Osteoblast (primary cell): ENCODE measurements at places on chromosomes 7 and 10. TPM values are rescaled to one million over a fixed set of nuclear protein-coding genes. Genes with fewer than 3 reads are reported as not detected.
A peak's percentile ranks its signal among the peaks of the same experiment; 100 is the strongest.

The KLLN gene
- total RNA-seq, result 0.59 and 0.72 TPM in 2 replicates

The PRKG1 gene
- total RNA-seq, result 19.5 and 32.1 TPM in 2 replicates

The PRRT4 gene
- total RNA-seq, result not detected in 2 replicates

The EBLN1 gene
- not detected in 2 replicates for total RNA-seq

The KCNMA1 gene
- 72.2 and 77.8 TPM in 2 replicates for total RNA-seq

The RARRES2 gene
- total RNA-seq, result 18.3 and 26.1 TPM in 2 replicates

The EPHA1 gene
- total RNA-seq, result not detected in 2 replicates

DNA sequence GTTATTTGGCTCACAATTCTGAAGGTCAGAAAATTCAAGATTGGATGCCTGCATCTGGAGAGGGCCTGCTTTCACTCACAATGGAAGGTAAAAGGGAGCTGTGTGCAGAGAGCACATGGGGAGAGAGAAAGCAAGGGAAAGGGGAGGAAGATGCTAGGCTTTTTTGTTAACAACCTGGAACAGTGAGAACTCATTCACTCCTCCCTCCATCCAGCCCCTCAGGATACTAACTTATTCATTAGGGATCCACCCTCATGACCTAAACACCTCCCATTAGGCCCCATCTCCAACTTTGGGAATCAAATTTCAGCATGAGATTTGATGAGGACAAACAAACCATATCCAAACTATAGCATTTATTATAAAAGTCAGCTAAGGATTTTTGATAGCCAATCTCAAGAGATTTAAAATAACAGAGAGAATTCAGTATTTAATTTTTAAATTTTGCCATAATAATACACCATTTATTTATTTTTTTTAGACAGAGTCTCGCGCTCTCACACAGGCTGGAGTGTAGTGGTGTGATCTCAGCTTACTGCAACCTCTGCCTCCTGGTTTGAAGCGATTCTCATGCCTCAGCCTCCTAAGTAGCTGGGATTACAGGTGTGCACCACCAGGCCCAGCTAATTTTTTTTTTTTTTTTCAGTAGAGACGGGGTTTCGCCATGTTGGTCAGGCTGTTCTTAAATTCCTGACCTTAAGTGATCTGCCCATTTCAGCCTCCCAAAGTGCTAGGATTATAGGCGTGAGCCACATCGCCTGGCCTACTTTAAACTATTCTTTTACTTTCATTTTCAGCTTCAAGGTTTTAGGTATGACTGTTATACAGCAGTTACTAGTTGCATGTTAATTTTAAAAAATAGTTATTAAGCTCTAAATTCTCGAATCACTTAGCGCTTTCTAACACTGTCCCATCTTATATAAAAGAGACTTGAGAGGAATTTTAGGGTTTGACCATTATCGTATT, 20.3 kb upstream of the ETV1 start:
- no peaks in the 10 kb centered on the region for H3K27me3 ChIP-seq
- DNase-seq, result no peak
- H3K4me3 ChIP-seq, result no peak overlapping the region
- no peaks in the 10 kb centered on the region for H3K36me3 ChIP-seq

- peak; percentile 38 for DNase-seq
- no peak overlapping the region for H3K4me3 ChIP-seq
- H3K4me1 ChIP-seq, result peaks cover 38% of the 10 kb centered on the region
- peak overlapping the region; percentile 93 for H3K27ac ChIP-seq
These were observed 59.6 kb upstream of the EBF3 start for GRCh38 chr10:130023454-130024230.

GRCh38 chr10:33274096-33274785, 60.2 kb downstream of the NRP1 start:
- no peak overlapping the region for H3K4me3 ChIP-seq
- H3K27me3 ChIP-seq, result no peaks in the 10 kb centered on the region

DNA sequence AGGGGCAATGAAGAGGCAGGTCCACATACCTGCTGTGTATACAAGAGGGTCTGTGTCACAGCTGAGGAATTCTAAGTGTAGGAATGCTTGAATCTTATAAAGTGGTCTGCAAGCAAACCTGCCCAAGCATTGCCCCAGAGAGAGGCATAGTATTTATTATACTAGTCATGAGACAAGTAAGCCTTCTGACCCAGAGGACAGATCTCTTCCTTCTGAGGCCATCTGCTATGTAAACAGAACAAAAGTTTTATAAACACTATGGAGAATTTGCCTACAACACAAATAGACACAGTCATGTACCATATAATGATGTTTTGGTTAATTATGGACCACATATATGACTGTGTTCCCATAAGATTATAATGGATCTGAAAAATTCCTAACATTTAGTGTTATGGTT, 388.2 kb downstream of the NEBL start:
- no peak overlapping the region for H3K4me3 ChIP-seq
- no peaks in the 10 kb centered on the region for H3K4me1 ChIP-seq
- no peak for DNase-seq
- no peaks in the 10 kb centered on the region for H3K27me3 ChIP-seq
- H3K36me3 ChIP-seq, result no peaks in the 10 kb centered on the region

GRCh38 chr10:125248489-125248888, 88.1 kb upstream of the CTBP2 start:
- H3K4me1 ChIP-seq, result no peaks in the 10 kb centered on the region
- H3K27me3 ChIP-seq, result peaks cover 12% of the 10 kb centered on the region
- H3K36me3 ChIP-seq, result no peaks in the 10 kb centered on the region
- no peak for DNase-seq
- no peak overlapping the region for H3K27ac ChIP-seq

GRCh38 chr7:4025694-4026615, 656.1 kb upstream of the FOXK1 start:
- DNase-seq, result no peak
- no peaks in the 10 kb centered on the region for H3K4me1 ChIP-seq
- H3K27me3 ChIP-seq, result no peaks in the 10 kb centered on the region
- no peaks in the 10 kb centered on the region for H3K36me3 ChIP-seq
- H3K4me3 ChIP-seq, result no peak overlapping the region
- H3K27ac ChIP-seq, result no peak overlapping the region

DNA sequence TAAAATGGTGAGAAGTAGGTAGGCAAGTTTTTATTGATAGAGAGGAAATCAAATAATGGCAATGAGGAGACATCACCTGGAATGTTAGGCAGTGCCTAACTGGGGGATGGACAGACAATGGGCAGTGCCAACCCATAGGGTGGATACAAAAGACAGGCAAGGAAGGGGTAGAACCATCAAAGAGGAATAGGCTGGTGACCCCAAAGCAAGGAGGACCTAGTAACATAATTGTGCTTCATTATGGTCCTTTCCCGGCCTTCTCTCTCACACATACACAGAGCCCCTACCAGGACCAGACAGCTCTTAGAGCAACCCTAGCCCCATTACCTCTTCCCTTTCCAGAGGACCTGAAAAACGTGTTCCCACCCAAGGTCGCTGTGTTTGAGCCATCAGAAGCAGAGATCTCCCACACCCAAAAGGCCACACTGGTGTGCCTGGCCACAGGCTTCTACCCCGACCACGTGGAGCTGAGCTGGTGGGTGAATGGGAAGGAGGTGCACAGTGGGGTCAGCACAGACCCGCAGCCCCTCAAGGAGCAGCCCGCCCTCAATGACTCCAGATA, 30.0 kb downstream of the PRSS2 start:
- H3K4me1 ChIP-seq, result no peaks in the 10 kb centered on the region
- H3K27ac ChIP-seq, result no peak overlapping the region
- no peak overlapping the region for H3K4me3 ChIP-seq
- H3K36me3 ChIP-seq, result no peaks in the 10 kb centered on the region
- DNase-seq, result no peak

- no peaks in the 10 kb centered on the region for H3K36me3 ChIP-seq
- no peak overlapping the region for H3K4me3 ChIP-seq
- H3K27ac ChIP-seq, result no peak overlapping the region
- peaks cover 12% of the 10 kb centered on the region for H3K4me1 ChIP-seq
- no peaks in the 10 kb centered on the region for H3K27me3 ChIP-seq
- peak; percentile 89 for DNase-seq
These were observed 293.9 kb downstream of the SNX13 start for GRCh38 chr7:17646253-17646956.

GRCh38 chr7:43764807-43765491, 6.5 kb downstream of the BLVRA start:
- no peak overlapping the region for H3K4me3 ChIP-seq
- H3K36me3 ChIP-seq, result no peaks in the 10 kb centered on the region
- H3K27me3 ChIP-seq, result no peaks in the 10 kb centered on the region
- no peak overlapping the region for H3K27ac ChIP-seq
- DNase-seq, result no peak

DNA sequence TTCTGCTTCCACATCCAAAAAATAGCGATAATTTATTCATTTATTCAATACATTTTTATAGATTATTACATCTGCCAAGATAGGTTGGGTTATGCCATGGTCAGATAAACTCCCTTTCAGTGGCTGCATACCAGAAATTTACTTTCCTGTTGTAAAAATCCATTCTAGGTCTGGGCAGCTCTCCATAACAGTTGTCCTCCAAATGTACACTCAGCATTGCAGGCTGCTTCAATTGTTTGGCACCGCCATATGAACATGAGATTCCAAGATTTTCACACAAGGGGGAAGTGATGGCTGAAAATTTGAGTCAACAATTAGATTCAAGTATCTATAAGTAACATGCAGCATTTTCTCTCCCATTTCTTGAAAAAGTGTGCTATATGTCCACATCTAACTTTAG, 568.7 kb downstream of the ETV1 start:
- no peaks in the 10 kb centered on the region for H3K4me1 ChIP-seq
- DNase-seq, result no peak
- no peaks in the 10 kb centered on the region for H3K27me3 ChIP-seq
- no peak overlapping the region for H3K4me3 ChIP-seq
- no peaks in the 10 kb centered on the region for H3K36me3 ChIP-seq

GRCh38 chr7:23811540-23811939, 101.5 kb downstream of the STK31 start:
- DNase-seq, result no peak
- no peaks in the 10 kb centered on the region for H3K27me3 ChIP-seq
- H3K36me3 ChIP-seq, result no peaks in the 10 kb centered on the region
- H3K27ac ChIP-seq, result no peak overlapping the region
- no peaks in the 10 kb centered on the region for H3K4me1 ChIP-seq

GRCh38 chr10:80611481-80612185, 73.9 kb downstream of the SH2D4B start:
- H3K27me3 ChIP-seq, result no peaks in the 10 kb centered on the region
- no peak for DNase-seq
- H3K4me3 ChIP-seq, result no peak overlapping the region
- H3K27ac ChIP-seq, result no peak overlapping the region
- H3K4me1 ChIP-seq, result no peaks in the 10 kb centered on the region
- H3K36me3 ChIP-seq, result no peaks in the 10 kb centered on the region

DNA sequence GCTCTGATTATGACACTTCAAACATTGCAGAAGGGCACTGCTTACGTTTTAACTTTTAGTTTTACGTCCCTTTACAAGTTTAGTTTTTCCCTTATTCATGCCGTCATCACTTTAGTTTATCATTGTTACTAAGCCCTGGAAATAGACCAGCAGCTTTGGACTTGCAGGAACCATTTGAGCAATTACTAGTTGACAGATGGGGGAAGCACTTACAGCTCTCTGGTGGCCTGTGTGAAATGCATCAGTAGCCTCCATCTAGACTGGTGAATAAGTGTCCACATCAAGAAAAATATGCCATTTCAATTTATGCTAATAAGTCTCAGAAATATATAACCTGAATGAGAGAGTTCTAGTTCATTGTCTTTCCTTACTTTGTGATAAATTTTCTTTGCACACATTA, 194.9 kb upstream of the GRM3 start:
- no peak overlapping the region for H3K27ac ChIP-seq
- H3K36me3 ChIP-seq, result no peaks in the 10 kb centered on the region
- no peak overlapping the region for H3K4me3 ChIP-seq
- no peaks in the 10 kb centered on the region for H3K4me1 ChIP-seq
- DNase-seq, result no peak

- peak; percentile 92 for DNase-seq
- peak overlapping the region; percentile 98 for H3K4me3 ChIP-seq
- H3K36me3 ChIP-seq, result no peaks in the 10 kb centered on the region
- peak overlapping the region; percentile 93 for H3K27ac ChIP-seq
These were observed 539 bp upstream of the MKLN1 start for GRCh38 chr7:131327049-131327625.

DNA sequence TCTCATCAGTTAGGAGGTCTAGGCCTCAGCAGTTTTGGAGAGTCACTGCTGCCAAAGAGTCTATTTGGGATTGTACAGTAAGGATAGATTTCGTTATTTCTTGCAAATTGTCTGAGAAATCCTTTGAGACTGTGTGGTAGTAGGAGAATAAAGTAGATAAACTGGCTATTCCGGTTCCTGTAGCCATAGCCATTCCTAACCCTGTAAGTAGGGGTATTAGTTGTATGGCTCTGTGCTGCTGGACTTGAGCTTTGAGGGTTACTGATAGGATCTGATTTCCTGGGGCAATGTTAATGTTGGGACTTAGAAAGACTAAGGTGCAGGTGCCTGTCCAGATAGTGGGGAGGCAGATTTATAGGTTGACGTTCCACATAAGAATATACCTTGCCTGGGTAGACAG, 36.1 kb upstream of the ZNF138 start:
- no peaks in the 10 kb centered on the region for H3K4me1 ChIP-seq
- H3K36me3 ChIP-seq, result no peaks in the 10 kb centered on the region
- no peaks in the 10 kb centered on the region for H3K27me3 ChIP-seq
- H3K27ac ChIP-seq, result no peak overlapping the region
- no peak for DNase-seq

DNA sequence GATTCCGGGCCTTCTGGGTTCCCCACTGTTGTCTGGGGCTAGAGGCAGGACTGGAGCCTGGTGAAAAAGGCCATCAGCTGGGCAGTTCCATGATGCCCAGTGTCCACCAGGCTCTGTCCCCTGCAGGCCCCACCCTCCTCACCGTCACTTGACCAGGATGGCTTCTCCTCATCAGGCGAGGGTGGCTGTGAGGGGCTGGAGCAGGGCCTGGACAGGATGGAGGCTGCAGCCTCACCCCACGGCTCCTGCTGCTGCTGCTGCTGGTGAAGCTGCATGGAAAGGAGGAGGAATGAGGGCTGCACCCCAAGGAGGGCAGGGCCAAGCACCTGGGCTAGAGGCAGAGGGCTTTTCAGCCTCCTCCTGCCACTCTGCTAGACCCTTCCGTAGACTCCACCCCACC, 8.3 kb downstream of the ATG9B start:
- peaks cover 40% of the 10 kb centered on the region for H3K27me3 ChIP-seq
- DNase-seq, result peak; percentile 78

DNA sequence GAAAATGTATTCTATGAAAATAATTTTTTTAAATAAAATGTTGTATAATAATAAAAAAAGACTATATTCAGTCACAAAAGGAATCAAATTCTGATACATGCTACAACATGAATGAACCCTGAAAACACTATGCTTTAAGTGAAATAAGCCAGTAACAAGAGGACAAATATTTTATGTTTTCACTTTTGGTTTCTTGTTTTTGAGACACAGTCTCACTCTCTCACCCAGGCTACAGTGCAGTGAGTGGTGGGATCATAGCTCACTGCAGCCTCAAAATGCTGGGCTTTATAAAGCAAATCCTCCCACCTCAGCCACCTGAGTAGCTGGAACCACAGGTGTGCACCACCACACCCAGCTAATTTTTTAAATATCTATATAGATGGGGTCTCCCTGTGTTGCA, 64.2 kb downstream of the CNOT4 start:
- peaks cover 4% of the 10 kb centered on the region for H3K4me1 ChIP-seq
- H3K27me3 ChIP-seq, result no peaks in the 10 kb centered on the region
- H3K36me3 ChIP-seq, result no peaks in the 10 kb centered on the region
- no peak overlapping the region for H3K4me3 ChIP-seq
- DNase-seq, result no peak
- H3K27ac ChIP-seq, result no peak overlapping the region
